ENCODE measurements at places on chromosomes 16 and 17. TPM values are rescaled to one million over a fixed set of nuclear protein-coding genes. Genes with fewer than 3 reads are reported as not detected.

DNA sequence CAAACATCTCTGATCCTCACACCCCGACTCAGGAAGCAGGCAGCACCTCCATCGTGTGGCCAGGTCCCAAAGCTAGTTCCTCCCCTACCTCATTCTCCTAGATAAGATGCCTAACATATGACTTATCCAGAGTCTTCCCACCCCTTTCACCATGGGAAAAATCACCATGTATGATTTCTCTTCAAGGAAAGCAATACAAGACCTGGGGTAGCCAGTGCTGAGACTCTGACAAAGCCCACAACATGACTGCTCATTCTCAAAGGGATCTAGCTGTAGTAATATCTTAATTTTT lies 45.1 kb downstream of the CMTM4 start:
- no peak for DNase-seq

Gene SCIMP
- not detected for total RNA-seq

- DNase-seq: no peak
These were observed 37.0 kb upstream of the CCDC182 start for GRCh38 chr17:57782062-57782490.

DNA sequence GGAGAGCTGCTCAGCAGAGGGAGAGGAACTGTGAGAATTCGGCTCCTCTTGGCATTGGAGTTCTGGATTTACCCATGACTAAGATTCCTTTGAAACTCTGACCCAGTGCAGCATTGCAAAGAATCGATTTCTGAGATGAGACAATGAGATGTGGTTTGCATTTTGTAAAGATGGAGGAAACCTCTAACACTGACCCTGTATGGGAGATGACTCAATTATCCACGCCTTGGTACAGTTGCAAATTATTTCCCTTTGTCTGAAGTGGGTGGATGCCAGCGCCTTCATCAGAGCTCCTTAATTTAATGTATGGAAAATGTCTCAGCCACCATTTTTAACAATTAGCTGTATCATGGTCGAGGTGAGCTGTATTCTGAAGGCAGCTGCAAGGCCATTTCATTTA lies 53.4 kb downstream of the NUP93 start:
- DNase-seq: no peak

- no peak for DNase-seq
These were observed 22.8 kb downstream of the GJC1 start for GRCh38 chr17:44807093-44807816.

- DNase-seq: no peak
These were observed 57.2 kb upstream of the NLK start for GRCh38 chr17:27985306-27985705.

DNA sequence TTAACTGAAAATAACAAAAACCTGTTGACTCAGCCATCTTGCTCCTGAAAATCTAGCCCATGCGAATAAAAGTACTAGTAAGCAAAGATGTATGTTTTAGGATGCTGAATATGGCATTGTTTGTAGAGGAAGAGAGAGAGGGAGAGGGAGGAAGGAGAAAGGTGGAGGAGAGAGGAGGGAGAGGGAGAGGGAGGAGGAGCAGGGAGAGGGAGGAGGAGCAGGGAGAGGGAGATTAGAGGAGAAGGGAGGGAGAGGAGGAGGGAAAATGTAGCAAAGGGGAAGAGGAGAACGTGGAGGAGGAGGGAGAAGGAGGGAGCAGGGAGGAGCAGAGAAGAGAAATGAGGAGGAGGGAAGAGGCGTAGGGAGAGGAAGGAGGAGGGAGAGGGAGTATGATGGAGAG lies 324.5 kb upstream of the EEF2KMT start:
- no peak for DNase-seq

DNA sequence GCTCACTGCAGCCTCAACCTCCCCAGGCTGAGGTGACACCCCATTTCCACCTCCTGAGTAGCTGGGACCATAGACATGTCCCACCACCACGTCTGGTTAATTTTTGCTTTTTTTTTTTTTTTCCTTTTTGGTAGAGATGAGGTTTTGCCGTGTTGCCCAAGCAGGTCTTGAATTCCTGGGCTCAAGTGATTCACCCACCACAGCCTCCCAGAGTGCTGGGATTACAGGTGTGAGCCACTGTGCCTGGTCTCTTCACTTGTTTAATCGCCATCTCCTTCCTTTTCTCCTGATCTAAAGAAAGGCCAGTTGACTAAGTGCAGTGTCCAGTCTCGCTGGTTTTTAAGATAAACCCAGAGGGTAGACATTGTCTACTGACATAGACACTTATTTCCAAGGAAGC lies 152.0 kb downstream of the C16orf95 start:
- no peak for DNase-seq

Gene ALDOC
- 2.1 TPM for total RNA-seq

- no peak for DNase-seq
These were observed 21.9 kb upstream of the PHAF1 start for GRCh38 chr16:67087803-67088202.

DNA sequence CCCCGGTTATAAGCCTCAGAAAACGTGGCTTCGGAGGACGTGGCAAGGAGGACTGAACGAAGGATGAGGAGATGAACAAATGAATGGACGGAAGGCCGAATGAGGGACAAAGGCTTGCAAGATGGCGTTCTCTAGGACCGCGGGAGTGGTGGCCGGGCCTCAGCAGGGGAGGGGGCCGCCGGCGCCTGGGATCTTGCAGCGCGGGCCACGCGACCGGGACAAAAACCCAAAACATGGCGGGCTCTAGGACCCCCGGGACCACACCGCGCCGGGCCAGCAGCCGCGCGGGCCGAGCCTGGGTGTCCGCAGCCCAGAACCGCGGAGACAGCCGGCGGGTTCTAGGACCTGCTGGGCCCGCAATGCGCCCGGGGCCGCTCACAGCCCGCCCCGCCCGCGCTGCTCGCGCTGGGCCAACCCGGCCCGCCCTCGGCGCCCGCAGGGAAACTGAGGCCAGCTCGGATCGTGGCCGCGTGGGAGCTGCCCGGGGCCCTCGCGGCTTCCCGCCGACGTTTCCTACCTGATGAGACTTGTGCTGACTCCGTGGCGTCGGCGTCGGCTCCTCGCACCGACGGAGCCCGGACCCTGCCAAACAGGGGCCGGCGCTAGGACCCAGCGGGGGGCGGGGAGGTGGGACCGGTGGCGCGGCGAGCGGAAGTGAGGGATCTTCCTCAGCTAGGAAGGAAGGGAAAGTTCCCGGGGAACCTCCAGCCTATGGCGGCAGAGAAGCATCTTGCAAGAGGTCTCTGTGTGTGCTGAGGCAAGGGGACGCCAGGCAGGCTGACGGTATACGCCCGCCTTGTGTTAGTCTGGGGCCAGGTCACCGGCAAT lies 684 bp downstream of the ZNF668 start:
- peak; percentile 85 for DNase-seq

Gene GLIS2
- total RNA-seq: 3.2 TPM

GRCh38 chr16:14668556-14669223 lies 25.4 kb downstream of the PLA2G10 start:
- DNase-seq: no peak

GRCh38 chr17:62140376-62140775 lies 75.3 kb upstream of the MED13 start:
- no peak for DNase-seq

- no peak for DNase-seq
These were observed 45.8 kb upstream of the ARHGAP17 start for GRCh38 chr16:25060920-25061319.

DNA sequence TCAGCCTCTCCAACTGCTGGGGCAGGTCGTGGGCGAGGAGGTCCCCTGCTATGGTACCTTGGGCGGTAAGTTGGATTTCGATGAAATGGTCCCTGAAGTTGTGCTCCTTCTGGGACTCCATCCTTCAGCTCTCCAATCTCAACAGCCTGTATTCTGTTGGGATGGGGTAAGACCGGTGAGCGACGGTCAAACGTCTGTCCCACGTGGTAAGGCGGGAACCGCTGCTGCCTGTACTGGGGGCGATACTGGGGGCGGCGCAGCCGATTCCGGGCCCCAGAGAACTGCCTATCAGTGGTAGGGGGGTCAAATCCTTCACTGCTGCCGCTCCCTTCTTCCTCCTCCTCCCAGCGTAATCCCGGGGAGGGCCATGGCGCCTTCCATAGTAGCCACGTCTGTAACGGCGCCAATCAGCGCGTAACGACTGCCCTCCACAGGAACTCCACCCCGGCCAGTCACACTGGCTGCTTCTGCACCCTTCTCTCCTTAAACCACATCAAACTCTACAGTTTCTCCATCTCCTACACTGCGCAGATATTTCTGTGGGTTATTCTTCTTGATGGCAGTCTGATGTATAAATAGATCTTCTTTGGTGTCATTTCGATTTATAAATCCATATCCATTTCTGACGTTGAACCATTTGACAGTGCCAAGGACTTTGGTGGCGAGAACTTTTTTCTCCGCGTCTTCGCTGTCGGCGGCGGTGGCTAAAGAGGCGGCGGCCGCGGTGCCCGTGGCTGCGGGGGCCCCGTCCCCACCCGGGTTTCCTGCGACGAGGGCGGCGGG lies 41.1 kb downstream of the AHSP start:
- no peak for DNase-seq

GRCh38 chr16:13906168-13907089 lies 13.5 kb upstream of the ERCC4 start:
- no peak for DNase-seq

Gene TVP23A
- not detected for total RNA-seq

- no peak for DNase-seq
These were observed 12.1 kb upstream of the TRAP1 start for GRCh38 chr16:3729161-3730112.
